Activated T-cell treated with anti-CD3 and anti-CD28 coated beads, Interleukin-2, amount 50 U/mL, for 24 hours (primary cell): ENCODE measurements at places on chromosomes 3 and 15.

DNA sequence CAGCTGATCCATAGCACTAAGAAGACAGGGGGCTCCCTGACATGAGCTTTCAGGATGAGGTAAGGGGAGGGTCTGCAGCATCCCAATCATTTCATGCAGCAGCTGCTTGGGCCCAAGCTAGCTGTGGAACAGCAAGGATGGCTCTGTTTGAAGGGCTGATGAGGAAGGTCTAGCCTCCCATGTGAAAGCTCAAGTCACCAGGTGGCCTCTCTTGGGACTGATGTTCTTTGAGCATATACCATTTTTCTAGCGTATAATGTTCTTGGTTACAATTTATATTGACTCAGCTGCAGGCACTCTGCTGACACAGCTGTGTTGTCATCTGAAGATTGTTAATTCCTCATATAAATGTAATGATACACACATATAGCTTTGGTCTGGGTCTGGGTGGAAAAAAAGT, 87.0 kb downstream of the CD200R1L start:
- no peak for DNase-seq

GRCh38 chr15:45201557-45201859, 13.7 kb upstream of the SHF start:
- DNase-seq: no peak

DNA sequence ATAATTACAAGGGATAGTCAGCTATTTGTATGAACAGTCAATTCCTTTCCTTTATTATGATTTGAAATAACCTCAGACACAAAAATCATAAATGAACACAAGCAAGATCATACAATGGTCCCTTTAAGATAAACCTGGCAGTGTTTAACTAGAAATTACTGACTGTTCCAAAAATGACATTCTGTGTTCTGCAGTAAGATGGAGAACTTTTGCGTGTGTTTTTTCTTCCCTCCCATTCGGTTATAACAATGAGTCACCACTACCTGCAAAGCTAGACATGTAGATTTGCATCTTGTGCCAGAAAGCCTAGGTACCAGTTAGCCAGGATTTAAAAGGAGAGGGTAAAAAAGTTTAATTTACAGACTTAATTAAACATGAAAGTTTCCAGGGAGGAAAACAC, 248.2 kb upstream of the ADAMTS9 start:
- no peak for DNase-seq

- no peak for DNase-seq
These were observed 29.8 kb upstream of the CPB1 start for GRCh38 chr3:148797795-148798194.

DNA sequence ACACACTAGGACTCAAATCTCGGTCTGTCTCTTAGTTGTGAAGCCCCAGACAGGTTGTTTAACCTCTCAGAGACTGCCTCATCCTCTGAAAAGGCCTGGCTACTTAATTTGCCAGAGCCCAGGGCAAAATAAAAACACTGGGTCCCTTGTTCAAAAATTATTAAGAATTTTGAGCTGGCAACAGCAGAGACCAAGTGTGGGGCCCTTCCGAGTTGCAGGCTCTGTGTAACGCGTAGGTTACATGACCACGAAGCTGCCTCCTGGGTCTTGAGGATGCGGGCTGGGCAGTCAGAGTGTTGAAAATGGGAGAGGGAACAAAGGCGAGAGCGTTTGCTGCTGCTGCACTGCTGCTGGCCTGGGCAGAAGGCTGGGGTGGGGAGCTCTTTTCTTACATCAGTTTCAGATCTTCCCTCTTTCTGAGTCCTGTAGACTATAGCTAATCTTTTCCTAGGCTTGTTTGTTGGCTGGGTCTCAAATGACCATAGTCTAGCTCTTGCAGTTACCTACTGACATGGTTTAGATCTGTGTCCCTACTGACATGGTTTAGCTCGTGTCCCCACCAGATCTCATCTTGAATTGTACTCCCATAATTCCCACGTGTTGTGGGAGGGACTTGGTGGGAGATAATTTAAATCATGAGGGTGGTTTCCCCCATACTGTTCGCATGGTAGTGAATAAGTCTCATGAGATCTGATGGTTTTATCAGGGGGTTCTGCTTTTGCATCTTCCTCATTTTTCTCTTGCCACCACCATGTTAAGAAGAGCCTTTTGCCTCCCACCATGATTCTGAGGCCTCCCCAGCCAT, 49.9 kb downstream of the CLEC3B start:
- no peak for DNase-seq

DNA sequence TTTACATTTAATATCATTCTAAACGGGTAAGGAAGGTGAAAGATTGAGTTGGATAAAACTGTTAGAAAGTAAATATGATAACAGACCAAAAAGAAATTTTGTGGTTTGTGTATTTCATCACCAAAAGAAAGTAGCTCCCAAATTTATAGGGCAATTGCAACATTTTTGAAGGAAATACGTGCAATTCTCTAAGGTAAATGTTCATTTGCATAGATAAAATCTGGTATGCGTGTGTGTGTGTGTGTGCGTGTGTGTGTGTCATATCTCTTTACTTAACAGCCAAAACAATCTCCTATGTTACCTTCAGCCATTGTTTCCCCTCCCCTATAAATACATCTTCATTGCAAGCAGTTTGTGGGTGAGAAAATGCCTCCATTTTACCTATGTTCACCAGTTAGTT, 208.4 kb downstream of the TNIK start:
- no peak for DNase-seq

DNA sequence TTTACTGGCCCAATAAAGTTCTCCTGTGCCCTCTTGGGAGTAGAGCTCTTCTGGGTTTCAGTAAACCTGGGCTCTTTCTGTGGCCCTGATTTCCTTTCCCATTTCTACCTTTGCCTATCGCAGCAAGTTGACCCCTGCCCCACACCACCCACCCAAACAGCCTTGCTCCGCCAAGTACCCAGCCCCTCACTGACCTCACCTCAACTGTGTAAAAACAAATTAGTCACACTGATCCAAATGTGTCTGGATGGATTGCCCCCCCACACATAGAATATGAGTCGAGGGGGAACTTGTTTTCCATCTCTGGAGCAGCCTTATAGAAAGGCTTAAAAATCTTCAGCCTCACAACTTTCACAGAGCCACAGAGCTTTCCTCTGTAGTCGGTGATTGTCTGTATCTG, 28.6 kb upstream of the VEPH1 start:
- no peak for DNase-seq

GRCh38 chr3:72549761-72550581, 298.3 kb downstream of the SHQ1 start:
- peak; percentile 46 for DNase-seq

DNA sequence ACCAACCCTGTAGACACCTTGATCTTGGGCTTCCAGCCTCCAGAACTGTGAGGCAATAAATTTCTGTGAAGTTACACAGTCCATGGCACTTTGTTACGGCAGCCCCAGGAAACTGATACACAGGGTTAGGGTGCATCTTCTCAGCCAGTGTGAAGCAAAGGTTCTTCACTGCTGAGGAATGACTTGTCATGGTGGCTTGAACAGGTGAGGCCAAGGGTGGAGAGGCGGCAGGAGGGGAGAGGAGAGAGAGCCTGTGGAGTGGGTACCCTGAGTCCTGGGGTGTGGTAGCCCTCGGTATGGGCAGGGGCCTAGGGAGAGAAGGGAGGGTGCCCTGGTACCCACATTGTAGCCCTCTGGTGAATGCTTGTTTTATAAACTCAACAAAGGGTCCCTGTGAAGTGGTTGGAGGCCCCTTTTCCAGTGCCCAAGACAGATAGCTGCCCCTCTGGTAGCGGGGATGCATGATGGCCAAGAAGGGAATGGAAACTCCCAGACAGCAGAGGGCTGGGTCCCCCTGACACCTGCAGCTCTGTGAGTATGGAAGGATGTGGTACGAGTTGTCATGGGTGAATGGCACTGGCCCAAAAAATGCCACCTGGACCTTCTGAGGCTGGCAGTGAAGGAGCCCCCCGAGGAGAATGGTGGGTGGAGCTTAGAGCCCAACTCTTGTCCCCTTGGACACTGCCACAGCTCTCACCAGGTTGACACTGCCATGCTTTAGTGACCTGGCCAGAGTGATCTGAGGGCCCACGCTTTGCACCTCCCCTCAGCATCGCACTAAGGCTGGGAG, 49.6 kb downstream of the SPSB4 start:
- DNase-seq: no peak

- DNase-seq: no peak
These were observed 255.3 kb downstream of the RBMS3 start for GRCh38 chr3:29536016-29536758.

DNA sequence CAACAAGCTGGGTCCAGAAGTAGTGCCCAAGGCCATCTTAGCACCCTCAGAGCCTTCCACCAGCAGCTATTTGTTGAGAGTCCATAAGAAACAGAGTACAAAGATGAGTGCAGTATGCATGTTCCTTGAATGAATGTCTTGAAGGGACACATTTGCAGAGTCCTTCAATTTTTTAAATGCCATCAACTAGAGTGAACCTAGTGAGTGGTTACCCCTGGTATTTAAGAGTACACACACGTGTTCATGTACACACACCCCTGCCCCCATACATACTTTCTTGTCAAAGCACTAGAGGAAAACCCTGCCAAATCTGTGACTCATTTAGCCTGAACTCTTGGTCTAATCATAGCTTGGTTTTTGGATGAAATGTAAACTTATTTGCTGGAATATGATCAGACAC, 84.5 kb upstream of the GALNT15 start:
- no peak for DNase-seq

DNA sequence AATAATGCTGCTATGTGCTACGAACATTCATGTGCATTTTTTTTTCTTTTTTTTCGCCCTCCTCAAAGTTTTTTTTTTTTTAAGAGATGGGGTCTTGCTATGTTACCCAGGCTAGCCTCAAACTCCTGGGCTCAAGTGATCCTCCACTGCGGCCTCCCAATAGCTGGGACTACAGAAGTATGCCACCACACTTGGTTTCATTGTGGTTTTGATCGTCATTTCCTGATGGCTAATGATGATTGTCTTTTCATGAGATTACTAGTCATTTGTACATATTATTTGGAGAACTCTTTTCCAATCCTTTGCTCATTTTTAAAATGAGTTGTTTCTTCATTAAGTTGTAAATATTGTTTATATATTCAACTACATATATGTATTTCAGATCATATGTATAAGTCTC, 48.8 kb downstream of the FBXO22 start:
- DNase-seq: no peak

- DNase-seq: peak; percentile 90
These were observed at the start of gene STIMATE for GRCh38 chr3:52897130-52898122. STIMATE (minus strand) TSS chr3:52897548; CDS start chr3:52897450, 98 bp downstream.

GRCh38 chr3:138547342-138547975, 46.6 kb downstream of the CEP70 start:
- DNase-seq: no peak

DNA sequence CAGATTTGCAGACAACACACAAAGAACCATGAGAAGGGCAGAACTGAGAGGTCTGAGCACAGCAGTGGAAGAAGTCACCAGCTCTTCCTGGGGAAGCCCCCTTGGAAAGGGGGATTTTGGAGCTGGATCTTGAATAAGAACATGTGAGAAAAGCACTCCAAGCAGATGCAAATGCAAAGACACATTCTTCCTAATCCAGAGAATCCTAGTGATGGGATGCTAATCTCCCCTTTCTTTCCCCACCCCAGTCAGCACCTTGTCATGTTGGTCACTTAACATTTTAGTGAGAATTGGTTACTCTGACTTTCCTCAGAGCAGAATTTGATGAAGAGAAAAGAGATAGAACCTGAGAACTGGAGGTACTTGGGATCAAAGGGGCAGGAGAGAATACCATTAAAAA, 148.5 kb downstream of the SSR3 start:
- DNase-seq: no peak

- no peak for DNase-seq
These were observed 26.0 kb upstream of the TM4SF1 start for GRCh38 chr3:149403443-149403842.

DNA sequence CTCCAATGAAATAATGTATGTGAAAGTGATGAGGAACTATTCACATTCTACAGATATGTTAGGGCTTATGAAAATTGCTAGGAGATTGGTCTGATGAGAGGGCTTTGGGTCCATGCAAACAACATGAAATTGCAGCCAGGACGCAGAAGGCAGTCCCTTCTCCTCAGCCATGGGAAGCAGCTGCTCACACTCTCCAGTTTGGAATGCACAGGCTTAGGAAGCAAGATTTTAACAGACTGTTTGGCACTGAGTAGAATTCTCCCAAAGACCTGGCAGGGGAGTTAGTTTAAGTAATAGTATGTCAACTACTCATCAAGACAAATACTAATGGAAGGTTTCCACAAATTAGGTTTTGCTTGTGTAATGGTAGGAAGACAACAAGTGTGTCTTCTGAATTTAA, 500.7 kb upstream of the ARRDC4 start:
- no peak for DNase-seq

- no peak for DNase-seq
These were observed 110.3 kb downstream of the PDE8A start for GRCh38 chr15:85091990-85092389.

- no peak for DNase-seq
These were observed 27.0 kb downstream of the PCOLCE2 start for GRCh38 chr3:142861926-142862325.

DNA sequence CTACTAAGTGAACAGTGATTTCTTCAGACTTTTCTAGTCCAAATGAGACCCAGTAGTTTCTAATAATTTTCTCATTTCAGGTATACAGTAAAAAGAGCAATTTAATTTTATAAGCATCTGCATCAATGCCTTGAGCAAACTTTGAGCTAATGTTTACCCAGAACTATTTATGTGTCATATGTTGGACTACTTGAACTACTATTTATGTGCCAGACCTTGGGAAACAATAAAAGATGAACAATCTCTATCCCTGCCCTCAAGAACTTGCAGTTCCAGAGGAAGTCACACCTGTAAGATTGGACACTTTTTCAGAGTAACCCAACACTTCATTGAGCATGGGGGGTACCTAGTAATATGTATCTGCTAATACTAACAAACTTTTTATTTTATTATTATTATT, 2.3 kb upstream of the UBE3A start:
- DNase-seq: no peak

DNA sequence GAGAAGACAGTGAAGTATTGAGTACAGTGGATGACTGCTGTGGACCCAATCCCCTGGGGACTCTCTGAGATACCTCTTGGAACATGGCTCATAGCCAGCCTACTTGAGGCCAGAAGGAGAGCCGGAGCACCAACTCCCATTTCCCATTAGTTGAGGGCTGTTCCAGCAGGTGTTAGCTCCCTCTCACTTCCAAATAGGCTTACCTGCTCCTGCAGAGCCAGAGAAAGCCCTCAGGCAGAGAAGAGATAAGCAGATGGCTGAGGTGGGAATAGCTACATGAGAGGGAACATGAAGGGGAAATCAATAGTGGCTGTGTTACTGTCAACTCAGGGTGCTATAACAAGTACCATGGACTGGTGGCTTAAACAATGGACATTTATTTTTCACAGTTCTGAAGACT, 4.6 kb upstream of the CCK start:
- DNase-seq: no peak

- no peak for DNase-seq
These were observed 3.1 kb downstream of the NEK10 start for GRCh38 chr3:27366062-27366591.

GRCh38 chr3:40044487-40044886, 235.1 kb downstream of the MYRIP start:
- no peak for DNase-seq

- DNase-seq: no peak
These were observed 455.7 kb upstream of the THBS1 start for GRCh38 chr15:39125226-39125625.

- no peak for DNase-seq
These were observed 5.7 kb downstream of the ARRDC4 start for GRCh38 chr15:97966246-97966645.

- DNase-seq: no peak
These were observed 75.2 kb downstream of the LPP start for GRCh38 chr3:188229177-188229576.
